Dermis microvascular lymphatic vessel endothelial cell (primary cell): ENCODE measurements at places on chromosomes 16 and 17. TPM values are rescaled to one million over a fixed set of nuclear protein-coding genes. Genes with fewer than 3 reads are reported as not detected.

DNA sequence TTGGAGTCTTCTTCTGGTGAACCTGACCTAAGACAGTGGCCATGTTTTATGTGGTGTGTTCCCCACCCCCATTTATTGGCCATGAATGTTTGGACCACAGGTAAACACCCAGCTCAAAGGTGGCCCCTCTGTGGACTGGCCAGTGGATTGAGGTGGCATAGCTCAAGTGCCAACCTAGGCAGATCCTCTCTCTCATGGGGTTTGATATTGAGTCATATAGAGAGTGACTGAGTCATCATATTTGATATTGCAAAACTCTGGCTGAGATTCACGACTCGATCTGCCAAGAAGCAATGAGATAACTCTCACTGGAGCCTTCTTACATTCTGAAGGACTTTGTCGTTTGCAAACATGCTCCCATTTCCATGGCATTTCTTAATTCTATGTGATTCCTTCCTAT lies 10.5 kb upstream of the TEKT3 start:
- no peak for DNase-seq

GRCh38 chr17:42804918-42805367 lies 6.3 kb downstream of the CNTD1 start:
- no peak for DNase-seq

GRCh38 chr17:29344201-29344856 lies 45.8 kb upstream of the TAOK1 start:
- no peak for DNase-seq

PLXDC1 gene
- not detected in 2 replicates for total RNA-seq
